ENCODE measurements at places on chromosomes 16 and 17. TPM values are rescaled to one million over a fixed set of nuclear protein-coding genes. Genes with fewer than 3 reads are reported as not detected.

DNA sequence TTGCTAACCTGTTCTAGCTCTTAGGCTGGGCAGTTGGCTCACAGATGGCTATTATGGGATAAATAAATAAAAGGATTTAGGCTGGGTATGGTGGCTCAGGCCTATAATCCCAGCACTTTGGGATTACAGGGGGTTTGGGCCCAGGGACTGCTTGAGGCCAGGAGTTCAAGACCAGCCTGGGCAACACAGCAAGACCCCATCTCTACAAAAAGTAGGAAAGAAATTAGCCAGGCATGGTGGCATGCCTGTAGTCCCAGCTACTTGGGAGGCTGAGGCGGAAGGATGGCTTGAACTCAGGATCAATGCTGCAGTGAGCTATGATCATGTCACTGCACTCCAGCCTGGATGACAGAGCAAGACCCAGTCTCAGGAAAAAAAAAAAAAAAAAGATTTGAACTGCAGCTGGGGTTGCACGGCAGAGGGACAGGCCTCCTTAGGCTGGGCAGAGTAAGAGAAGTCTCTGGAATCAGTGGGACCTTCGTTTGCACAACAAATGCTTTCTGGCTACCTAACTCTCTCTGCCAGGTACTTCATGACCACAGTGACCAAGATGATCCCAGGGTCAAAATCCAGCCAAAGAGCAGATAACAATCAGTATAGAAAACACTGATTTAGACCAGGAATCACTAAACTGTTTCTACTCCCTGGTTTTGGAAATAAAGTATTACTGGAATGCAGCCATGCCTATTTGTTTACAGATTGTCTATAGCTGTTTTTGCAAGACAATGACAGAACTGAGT, 6.8 kb downstream of the RUSF1 start:
- no peak for DNase-seq

The ITGAD gene
- not detected for total RNA-seq

GRCh38 chr16:89143201-89143741, 28.3 kb upstream of the CDH15 start:
- DNase-seq, result no peak

DNA sequence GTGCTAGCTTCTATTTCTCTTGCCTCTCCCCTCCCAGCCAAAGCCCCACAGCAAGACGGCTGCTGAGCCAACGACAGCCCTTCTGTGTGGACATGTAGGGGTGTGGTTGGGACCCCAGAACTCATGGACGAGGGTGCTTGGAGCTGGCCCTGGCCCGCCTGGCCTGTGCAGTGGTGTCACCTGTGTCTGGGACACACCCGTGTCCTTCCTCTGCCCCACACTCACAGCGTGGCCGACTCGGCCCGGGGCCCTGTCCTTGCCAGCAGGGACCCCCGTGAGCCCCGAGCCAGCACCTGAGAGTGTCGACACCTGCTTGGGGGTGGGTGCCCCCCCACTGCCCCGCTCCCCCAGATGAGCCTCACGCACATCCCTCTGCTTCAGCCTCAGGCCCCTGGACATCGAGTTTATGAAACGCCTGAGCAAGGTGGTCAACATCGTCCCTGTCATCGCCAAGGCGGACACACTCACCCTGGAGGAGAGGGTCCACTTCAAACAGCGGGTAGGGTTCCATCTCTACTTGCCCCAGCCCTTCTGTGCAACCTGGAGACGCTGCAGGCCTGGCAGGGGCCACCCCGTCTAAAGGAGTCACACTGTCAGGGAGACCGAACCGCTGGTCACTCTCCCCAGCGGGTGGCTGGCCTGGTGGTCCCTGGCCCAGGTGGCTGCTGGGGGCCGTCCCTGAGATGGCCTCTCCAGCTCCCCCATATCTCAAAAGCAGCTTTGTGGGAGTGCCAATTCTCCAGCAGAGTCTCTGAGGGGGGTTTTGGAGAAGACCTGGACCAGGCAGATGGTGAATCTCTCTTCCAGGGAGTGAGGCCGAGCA, 349.8 kb downstream of the SEC14L1 start:
- no peak for DNase-seq

DNA sequence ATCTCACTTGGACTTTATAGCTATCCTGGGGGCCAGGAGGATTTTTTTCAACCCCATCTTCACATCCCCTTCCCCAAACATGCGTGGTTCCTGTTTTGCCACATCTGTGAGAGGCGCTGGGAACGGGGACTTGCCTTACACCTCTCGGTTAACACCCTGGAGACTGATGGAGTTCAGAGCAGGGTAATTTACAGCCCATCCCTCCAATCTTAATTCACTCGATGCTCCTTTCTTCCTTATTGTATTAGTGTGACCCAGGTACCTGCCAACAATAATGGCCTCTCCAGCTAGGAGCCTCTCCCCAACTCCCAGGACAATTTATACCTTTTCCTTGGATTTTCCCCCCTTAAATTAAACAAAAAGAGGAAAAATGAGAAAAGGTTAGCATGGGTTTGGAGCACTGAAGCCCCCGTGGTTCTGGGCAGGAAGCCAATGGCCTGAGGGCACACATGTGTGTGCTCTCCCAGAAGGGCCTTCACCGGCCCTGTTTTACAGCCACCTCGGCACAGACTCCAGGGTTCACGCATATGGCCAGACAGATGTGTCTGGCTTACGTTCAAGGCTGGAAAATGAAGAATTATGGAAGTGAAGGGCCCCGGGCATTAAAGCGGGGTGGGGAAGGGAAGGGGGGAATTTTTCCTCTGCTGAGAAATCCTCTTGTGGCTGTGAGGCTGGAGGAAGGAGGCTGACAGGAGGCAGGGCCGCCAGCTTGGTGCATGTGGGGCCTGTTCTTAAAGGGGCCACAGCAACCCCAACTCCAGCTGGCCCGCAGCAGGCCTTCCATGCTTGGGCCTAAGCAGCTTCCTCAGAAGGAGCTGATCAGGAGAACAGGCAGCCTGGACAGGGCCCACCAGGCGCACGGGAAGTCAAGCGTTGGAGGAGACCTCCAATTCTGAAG, 21.4 kb downstream of the HIC1 start:
- DNase-seq, result peak; percentile 28

GRCh38 chr16:84800158-84800978, 19.4 kb upstream of the CRISPLD2 start:
- DNase-seq, result no peak

GRCh38 chr17:31054761-31055160, 40.0 kb upstream of the NF1 start:
- no peak for DNase-seq

- peak; percentile 33 for DNase-seq
Measured at GRCh38 chr16:11725457-11725856, 17.2 kb downstream of the TXNDC11 start.

DNA sequence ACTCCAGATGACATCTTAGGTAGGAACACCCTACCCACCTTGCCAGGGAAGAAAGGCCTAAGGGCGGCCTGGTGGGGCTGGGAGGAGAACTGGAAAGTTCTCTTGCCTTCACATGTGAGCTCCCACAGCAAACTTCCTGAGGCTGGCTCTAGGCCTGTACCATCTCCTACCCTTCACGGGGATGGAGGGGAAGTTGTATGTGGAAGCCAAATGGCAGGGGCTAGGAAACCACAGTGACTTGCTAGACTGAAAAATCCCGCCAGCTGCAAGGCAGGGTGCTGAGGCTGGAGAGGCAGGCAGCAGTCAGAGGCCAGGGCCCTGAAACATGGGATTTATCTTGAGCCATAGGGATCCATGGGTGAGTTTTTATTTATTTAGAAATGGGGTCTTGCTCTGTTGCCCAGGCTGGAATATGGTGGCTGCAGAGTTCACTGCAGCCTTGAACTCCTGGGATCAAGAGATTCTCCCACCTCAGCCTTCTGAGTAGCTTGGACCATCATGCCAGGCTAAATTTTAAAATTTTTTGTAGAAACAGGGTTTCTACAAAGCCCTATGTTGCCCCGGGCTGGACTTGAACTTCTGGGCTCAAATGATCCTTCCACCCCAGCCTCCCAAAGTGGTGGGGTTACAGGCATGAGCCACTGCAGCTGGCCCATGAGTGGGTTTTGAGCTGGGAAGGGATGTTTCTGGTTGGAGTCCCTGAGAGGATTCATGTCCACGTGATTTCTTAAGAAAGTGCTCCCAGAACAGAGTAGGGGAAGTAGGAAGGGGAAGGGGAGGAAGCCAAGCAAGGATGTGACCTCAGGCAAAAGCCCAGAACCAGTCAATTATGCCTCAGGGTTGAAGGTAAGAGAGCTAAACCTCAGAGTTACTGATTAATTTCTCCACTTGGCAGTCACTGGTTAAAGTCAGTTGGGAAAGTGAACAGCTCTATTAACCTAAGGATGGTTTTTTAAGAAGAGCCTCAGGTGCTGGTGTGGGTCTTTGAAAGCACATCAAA, 4.0 kb upstream of the KAT8 start:
- no peak for DNase-seq

DNA sequence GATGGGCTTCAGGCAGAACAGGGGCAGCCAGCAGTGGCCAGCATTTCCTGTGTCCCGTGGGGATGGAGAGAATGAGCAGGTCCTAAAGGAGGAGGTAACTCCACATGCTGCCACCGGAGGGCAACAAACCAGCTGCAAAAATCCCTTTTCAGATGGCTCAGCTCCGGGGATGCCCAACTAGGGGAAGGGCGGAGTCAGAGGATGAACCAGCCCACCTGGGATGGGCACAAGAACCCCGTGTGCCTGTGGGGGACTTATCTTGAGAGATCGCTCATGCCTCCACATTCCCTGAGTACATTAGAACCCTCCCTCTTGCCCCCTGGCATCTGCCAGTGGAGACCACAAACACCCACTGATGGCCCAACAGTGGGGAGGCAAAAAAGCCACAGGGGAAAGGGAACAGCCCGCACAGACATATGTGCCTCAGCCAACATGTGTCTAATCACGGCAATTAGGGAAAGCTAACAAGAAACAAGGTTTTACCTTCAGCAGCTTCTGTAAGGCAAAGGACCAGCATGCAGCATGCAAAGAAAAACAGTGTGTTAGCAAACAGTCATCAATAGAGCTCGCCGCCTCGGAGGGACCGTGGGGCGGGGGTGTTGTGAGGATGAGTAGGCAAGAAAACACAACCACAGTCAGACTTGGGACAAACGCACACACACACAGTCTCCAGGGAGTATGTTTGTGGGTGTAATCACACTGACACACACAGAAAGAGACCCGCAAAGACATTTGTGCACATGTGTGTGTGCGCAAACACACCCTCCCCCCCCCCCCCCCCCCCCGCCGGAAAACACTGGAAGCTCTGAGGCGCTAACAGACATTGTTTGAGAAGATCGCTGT, 64.0 kb downstream of the MYO18A start:
- DNase-seq, result no peak

DNA sequence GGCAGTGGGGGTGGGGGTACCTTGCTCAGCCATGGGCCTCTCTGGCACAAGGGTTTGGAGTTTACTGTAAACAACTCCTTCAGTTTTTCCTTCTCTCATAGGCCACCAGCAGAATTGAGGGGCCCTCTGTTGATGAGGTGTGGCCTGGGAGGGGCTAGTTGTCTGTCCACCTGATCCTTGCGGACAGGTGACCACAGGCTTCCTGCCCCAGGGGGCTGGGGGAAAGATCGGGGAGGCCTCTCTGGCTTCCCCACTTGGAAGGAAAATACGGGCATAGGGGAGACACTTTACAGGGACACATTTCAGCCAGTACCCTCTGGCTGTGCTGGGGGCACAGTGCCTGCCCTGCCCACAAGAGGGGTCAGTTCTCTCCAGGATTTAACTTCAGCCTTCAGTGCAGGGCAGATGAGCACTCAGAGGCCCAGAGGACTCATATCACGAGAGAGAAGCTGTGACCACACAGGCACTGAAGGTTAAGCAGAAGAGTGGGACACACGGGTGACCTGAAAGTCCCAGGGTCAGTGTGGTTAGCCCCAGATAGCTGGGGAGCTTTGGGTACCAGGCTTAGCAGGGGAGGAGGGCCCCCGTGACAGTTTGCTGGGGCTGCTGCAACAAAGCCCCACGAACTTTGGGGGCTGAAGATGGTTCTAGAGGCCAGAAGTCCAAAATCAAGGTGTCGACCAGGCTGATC, 245.9 kb downstream of the SEC14L1 start:
- DNase-seq, result no peak

DNA sequence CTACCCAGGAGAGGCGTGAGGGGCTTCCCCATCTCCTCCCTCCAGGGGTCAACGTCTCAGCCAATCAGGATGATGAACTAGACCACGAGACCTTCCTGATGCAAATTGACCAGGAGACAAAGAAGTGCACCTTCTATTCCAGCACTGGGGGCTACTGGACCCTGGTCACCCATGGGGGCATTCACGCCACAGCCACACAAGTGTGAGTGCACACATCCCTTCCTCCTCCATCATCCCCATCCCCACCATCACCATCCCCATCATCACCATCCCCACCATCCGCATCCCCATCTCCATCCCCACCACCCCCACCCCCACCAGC, 6.8 kb downstream of the FSCN2 start:
- DNase-seq, result no peak

- DNase-seq, result no peak
Measured at GRCh38 chr17:67478401-67479041, 101.4 kb downstream of the PITPNC1 start.

The SMTNL2 gene
- 0.18 TPM for total RNA-seq

The GRIN2C gene
- 1.0 TPM for total RNA-seq

The SLC5A10 gene
- total RNA-seq, result 0.14 TPM

DNA sequence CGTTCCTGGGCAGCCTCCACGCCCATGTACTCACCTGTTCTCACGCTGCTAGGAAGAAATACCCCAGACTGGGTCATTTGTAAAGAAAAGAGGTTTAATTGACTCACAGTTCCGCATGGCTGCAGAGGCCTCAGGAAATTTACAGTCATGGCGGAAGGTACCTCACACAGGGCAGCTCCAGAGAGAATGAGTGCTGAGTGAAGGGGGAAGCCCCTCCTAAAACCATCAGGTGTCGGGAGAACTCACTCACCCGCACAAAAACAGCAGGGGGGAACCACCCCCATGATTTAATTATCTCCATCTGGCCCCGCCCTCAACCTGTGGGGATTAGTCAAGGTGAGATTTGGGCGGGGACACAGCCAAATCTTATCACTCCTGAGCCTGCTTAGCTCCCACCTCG, 18.2 kb downstream of the RAB40C start:
- DNase-seq, result no peak

- DNase-seq, result no peak
Measured at GRCh38 chr17:49365667-49366066, 3.6 kb upstream of the ZNF652 start.

The LHX1 gene
- 11.8 TPM for total RNA-seq

The RAMP2 gene
- total RNA-seq, result 6.1 TPM

DNA sequence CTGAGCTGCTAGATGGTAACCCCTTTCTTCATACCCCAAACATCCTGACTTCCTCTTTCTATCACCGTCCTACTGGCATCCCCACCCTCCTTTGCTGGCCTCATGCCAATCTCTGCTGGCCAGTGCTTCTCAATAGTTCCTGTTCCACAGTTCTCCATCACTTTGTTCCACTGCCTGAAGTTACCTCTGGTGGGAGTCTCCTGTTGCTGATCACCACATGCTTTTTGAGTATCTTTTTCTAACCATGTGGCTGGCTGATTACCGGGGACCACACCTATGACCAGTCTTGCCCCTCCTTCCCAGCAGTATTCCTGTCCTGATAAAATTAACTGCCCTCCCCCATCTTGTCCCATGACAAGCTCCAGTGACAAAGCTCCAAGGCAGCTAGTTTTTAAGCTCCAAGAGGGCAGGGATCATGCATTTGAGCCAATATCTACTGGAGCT, 380.4 kb upstream of the CCL2 start:
- DNase-seq, result no peak
